ENCODE measurements at places on chromosomes 4 and X.

DNA sequence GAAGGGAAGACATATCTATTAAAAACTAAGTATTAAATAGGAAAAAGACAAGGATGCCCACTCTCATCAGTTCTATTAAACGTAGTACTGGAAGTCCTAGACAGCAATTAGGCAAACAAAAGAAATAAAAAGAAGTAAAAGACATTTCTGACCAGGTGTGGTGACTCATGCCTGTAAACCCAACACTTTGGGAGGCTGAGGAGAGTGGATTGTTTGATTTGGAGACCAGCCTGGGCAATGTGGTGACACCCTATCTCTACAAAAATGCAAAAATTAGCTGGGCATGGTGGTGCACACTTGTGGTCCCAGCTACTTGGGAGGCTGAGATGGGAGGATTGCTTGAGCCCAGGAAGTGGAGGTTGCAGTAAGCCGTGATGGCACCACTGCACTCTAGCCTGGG is 1071.8 kb downstream of the FAT4 start:
- no peak for DNase-seq

DNA sequence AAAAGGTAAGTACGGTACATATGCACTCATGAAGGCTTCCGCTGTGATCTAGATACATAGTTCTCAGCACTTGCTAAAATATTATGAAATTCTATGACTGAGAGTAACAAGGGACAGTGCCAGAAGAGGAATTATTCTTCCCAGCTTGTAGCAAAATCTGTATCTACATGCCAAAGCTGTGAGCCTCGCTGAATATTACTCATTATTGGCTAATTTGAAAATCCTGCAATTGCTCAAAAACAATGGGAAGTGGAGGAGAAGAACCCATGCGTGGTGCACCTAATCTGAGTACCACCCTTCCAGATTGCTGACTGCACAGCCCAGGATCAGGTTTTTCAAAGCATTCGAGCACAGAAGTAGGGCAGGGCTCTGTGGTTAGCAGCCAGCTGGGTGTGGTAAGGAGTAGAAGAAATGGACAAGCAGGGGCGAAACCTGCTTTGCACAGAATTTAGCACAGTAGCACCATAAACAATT is 17.4 kb upstream of the PDCL2 start:
- DNase-seq: no peak

DNA sequence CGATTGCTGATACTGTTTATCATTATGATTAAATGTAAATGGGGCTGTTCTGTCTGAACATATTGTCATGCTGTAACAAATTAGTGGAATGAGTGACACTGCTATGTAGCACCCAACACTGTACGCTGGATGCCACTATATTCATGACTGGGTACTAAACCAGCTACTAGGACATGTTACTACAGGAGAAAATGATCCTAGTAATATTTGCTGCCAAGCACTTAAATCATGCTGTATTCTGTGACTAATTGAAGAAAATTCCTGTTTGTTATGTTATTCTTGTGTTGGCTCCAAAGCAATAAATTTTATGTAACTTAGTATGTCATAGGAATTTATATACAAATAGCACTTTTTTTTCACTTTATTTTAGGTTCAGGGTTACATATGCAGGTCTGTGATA is 804.2 kb downstream of the CENPC start:
- no peak for DNase-seq

DNA sequence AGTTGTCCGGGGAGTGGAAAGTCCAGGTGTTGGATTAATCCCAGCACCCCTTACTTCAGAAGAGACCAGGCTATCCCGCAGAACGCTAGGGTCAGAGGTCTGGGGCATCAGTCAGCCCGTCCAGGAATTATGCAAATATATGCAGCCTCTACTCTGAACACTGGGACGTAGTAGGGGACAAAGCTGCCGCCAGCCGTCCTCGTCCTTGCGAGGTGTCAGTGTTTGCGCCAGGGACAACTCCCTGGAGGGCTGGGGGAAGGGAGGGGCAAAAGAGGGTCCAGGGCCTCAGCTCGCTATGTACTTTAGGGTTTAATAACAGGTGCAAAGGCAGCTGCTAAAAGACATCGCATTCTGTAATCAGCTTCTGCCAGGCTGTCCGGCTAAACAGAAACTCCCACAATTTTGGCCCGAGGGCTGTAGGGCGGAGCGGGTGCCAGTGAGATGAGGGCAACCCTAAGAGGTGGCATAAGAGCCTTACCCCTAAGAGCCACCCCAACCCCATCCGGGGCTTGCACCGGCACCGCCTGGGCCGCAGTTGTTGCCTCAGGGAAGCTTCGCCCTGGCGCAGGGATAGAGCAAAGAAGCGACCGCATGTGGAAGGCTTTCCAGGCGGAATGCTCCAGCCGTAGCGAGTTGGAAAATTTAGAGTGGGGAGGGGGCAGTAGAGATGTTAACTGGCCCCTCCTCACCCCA is 8.4 kb downstream of the HAND2 start:
- DNase-seq: no peak

All from GM12891 (cell line).